Prostate gland (tissue), 2 donors: ENCODE measurements at places on chromosomes 1 and 21.

DNA sequence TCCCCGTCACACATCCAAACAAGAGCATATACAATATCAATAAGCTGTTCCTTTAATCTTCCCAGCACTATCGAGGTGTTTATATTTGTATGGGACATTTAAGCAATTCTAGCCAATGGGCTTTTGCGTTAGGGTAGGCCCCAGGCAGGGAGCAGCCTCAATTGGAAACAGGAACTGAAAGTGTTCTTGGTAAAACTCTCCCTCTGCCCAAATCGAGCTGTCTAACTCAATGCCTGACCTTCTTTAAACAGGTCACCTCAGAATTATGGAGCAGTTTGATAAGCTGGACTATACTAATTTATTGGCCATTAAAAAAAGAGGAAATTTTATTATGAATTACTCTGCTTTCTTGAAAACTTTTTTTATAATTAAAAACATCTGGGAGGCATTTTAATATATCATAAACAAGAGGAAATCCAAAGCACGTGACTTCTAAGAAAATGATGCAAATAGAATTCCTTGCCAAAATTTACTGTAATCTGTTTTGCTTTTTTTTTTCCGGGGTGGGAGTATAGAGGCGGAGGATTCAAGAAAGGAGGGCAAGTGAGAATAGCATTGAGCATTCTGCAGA is 498.1 kb downstream of the LMO4 start:
- DNase-seq: no peak

GRCh38 chr1:246428542-246429308 is 78.4 kb downstream of the SMYD3 start:
- DNase-seq: no peak

DNA sequence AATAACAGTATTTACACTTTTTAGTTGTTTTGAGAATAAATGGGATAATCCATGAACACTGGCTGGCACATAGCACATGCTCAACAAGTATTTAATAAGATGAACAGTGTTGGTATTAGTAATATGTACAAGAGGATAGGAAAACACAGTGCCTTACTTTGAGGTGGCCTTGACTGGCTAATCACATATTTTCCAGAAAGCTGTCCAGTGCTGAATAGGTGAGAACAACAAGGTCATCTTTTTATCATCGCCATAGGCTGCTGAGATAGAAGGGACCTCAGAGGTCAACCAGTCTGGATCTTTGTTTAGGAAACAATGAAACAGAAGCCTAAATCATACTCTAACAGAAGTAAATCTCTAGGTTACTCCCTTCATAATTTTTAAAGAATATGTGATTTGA is 89.7 kb upstream of the BCL9 start:
- DNase-seq: no peak

- DNase-seq: peak; percentile 54
Observed at GRCh38 chr21:46634966-46635323, 529 bp upstream of the PRMT2 start.

DNA sequence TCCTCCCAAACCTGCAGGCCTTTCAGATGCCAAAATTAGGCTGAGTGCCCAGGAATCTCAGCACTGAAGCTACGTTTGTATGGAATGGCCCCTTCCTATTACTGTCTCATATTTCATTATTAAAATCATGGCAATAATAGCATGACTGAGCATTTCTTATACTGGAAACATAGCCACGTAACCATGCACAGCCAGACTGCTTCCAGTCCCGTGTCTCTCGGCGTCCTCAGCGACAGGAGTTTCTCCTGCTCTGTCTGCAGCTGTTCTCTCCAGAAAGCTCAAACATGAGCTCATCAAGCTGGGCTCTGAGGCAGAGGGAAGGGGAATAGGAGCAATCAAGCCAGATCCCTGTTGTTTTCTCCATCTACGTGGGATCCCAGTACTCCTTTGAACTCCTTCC is 104.0 kb downstream of the CDC7 start:
- no peak for DNase-seq

- DNase-seq: no peak
Observed at GRCh38 chr1:107100331-107100984, 40.4 kb upstream of the NTNG1 start.

GRCh38 chr1:45669859-45670655 is 16.3 kb downstream of the GPBP1L1 start:
- no peak for DNase-seq

- no peak for DNase-seq
Observed at GRCh38 chr1:78136680-78137079, 90.9 kb downstream of the GIPC2 start.

- no peak for DNase-seq
Observed at GRCh38 chr1:159208175-159208825, 3.6 kb downstream of the ACKR1 start.

DNA sequence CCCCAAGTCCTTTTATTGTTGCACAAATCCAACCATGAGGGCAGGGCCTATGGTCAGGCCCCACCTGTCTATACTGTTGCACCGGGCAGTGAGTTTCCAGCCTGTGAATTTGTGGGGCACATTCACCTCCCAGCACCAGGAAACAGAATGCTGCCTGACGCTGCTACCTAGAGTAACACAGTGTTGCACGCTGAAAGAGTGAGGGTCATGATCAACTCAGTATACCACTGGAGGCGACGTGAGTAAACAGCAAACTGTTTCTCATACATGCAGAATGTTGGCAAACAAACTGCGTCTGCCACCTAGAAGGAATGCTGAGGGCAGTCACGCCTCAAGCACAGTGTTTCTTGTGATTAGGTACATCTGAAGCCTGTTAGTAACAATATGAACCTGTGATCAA is 13.4 kb upstream of the LRRC47 start:
- no peak for DNase-seq
